ENCODE measurements at places on chromosomes 13 and 19.

- no peak for DNase-seq
Measured at GRCh38 chr13:95176611-95177259, 124.5 kb downstream of the ABCC4 start.

DNA sequence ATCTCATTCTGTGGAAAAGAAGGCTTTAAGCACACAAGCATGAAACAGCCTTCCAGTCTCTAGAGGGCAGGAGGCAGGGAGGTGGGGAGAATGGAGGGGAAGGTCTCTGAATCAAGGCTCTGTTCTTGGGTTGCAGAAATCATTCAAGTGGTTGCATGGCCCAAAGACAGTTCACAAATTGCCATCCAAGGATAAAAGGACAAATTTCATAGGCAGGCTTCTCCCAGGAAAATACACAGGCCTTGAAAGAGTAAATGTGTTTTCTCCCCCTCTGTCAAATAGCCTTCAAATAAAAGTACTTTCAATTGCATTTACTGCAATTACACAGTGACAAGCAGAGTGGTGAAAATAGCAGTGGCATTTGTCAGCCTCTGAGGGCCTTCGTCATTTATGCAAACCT lies 450.8 kb downstream of the DCT start:
- DNase-seq, result no peak

DNA sequence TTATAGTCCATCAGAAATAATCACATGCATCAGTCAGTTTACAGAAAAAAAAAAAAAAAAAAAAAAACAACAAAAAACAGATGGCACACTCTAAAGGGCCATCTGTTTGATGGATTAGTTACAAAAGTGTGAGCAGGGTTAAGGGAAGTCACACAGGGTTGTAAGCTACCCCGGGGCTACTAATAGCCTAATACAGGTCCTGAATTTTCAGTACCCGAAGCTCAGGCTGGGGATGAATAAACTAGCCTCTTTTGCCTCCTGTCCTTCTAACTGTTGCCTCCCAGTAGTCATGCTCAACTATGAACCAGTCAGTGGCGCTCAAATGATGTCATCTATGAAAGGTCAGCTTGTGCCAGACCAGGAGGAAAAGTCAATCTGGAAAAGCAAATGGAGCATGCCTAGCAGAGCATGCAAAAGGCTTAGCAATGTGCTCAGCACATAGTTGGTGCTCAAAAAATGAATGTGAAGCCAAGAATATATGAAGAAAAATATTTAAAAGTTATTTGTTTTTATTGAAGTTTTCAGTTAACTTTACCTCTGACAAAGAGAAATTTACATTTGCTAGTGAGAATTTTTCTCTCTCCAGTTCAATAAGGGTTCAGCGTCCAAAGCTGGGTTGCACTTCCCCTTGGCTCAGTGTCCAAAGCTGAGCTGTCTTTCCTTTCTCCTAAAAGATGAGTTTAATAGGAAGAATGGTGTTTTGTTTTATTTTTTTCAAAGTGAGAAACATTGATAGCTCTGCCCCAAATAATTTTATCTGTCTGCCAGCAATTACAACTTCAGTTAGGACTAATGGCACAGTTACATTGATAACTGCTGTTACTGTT lies 30.8 kb upstream of the LRCH1 start:
- DNase-seq, result no peak

GRCh38 chr13:77548095-77548494 lies 12.6 kb downstream of the SCEL start:
- DNase-seq, result no peak

DNA sequence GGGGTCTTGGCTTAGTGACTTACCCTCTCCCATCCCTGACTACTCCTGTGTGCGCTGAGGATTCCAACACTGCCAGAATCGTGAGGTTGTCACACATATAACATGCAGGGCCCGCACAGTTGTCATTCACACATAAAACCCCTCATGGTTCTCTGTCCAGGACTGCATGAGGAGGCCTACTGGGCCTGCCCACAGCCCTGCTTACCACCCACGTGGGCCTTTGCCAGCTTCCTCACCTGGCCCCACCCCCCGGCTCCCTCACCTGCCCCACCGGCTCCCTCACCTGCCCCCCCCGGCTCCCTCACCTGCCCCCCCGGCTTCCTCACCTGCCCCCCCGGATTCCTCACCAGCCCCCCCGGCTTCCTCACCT lies 197.2 kb downstream of the TEX29 start:
- no peak for DNase-seq

- no peak for DNase-seq
Measured at GRCh38 chr19:11247391-11247790, 8.0 kb downstream of the ANGPTL8 start.

- no peak for DNase-seq
Measured at GRCh38 chr13:77345150-77345780, 18.4 kb upstream of the MYCBP2 start.

GRCh38 chr13:39047560-39047959 lies 9.3 kb downstream of the NHLRC3 start:
- DNase-seq, result no peak

GRCh38 chr19:13260883-13261653 lies 110.9 kb downstream of the IER2 start:
- DNase-seq, result no peak

DNA sequence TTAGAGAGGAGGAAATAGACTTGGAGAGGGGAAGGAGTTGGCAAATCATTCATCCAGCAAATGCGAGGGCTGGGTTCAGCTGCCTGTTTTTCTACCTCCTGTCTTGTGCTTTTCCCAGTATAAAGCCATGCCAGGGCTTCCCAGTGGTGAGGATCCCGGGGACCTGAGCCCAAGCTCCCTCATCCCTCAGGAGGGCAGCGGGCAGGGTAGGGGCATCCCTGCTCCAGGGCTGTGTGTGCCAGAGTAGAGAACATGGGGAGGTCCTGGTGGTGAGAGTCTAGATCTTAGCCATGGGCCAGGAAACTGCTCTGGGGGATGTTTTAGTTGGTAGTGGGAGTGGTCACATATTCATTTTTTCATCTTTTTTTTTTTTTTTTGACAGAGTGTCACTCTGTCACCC lies 43.6 kb downstream of the GPR12 start:
- DNase-seq, result no peak

- DNase-seq, result no peak
Measured at GRCh38 chr19:17687141-17687856, 855 bp downstream of the UNC13A start.

DNA sequence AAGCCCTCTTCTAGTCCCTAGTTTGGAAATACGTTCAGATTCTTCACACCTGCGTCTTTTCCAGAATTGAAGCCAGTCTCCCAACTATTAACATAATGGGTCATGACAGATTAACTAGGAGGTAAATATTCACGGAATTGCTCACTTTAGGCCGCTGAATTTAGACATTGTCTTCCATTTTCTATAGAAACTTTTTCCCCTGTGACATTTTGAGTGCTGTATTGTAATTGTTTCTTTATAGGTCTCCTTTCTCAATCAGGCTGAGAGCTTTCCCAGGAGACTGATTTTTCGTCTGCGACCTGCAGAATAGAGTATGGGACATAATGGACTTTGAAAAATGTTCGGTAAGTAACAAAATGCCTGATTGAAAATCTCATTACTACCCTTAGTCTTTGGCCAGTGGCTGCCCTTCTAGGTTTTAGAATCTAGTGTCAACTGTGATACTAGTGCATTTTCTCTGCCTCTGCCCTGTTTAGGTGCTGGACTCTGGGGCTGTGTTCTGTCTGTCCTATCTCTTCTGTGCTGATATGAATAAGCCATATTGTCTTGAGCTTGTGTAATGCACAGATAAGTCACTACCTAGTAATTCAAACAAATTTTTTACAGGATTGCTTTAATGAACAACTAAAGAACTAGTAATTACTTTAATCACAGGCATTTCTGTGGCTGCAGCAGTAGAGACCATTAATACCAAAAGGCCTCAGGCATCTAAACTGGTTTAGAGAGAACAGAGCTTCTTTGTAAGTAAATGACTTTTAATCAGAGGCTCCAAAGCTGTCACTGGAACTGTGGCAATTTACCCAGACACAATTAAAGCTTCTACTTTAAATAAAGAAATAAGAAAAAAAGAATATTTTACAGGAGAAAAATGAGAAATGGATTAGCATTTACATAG lies 122.4 kb upstream of the FREM2 start:
- no peak for DNase-seq

DNA sequence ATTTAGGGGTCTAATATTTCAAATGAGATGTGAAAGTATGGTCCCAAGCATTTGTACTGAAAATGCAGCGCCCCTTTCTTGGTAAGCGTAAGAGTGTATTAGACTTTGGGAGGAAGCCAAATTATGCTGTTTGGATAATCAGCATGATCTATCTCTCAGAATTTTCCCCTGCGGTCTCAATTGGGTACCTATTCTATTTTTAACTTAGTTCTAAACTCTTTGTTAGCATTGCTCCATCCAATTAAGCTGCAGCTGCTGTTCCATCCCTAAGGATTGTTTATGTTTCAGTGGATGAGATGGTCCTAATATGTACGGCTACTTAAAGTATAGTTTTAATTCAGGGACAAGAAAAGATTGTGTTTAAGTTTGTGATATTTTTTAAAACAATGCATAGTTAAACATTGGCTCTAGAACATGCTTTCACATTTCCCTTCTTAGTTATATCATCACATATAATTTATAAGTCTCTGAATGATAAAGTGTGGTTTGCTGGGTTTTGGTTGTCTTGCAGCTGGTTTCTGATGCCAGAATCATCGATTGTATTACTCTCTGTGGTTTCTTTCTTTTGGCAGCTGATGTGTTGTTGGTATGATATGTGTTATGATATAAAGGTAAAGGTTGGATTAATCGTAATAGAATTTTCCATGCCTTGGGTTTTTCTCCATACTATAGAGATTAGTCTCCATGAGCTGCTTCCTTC lies 15.0 kb downstream of the POLR1D start:
- no peak for DNase-seq

GRCh38 chr19:19749117-19749907 lies 16.4 kb upstream of the ZNF14 start:
- no peak for DNase-seq

GRCh38 chr19:39546599-39546998 lies 6.6 kb upstream of the EID2 start:
- DNase-seq, result no peak
